ENCODE measurements at places on chromosomes 3 and 15.

GRCh38 chr15:101490408-101490891 lies 943 bp upstream of the PCSK6 start:
- DNase-seq, result no peak

- no peak for DNase-seq
Observed at GRCh38 chr3:184349563-184350470, 11.6 kb downstream of the CLCN2 start.

- no peak for DNase-seq
Observed at GRCh38 chr3:170222647-170223541, 670 bp downstream of the PRKCI start.

GRCh38 chr15:51325167-51325566 lies 13.2 kb downstream of the CYP19A1 start:
- DNase-seq, result no peak

DNA sequence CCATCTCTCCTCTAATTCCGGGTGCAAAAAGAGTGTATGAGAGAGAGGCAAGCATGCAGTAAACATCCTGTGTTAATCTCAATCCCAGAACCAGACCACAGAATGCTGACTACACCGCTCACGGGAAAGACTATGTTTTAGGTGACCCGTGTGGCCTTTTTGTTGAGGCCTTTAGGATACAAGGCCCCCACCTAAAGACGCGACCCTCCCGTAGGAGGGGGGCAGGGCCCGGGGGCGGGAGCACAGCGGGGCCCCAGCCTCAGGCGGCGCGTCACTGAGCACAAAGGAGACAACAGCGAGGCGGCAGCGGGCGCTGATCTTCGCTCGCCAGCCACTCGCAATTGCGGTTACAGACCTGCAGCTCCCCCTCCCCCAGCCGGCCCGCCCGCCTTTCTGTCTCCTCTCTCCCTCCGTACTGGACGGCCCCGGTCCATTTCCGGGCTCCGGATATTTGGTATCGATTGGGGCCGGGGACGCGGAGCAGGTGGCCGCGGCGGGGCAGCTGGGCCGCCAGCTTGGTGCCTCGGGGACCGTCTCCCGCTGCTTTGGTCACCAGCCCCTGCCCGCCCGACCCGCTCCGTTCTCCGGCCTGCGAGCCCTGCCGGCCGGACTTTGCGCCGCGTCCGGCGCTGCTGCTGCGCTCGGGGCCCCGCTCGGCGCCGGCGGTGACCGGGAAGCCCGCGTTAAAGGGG lies at the start of gene CCDC50:
Gene CCDC50 (plus strand): TSS at position 433 of the 692 bp plus-strand sequence. CDS start 281 bp downstream, outside the sequence.
- DNase-seq, result peak; percentile 15

DNA sequence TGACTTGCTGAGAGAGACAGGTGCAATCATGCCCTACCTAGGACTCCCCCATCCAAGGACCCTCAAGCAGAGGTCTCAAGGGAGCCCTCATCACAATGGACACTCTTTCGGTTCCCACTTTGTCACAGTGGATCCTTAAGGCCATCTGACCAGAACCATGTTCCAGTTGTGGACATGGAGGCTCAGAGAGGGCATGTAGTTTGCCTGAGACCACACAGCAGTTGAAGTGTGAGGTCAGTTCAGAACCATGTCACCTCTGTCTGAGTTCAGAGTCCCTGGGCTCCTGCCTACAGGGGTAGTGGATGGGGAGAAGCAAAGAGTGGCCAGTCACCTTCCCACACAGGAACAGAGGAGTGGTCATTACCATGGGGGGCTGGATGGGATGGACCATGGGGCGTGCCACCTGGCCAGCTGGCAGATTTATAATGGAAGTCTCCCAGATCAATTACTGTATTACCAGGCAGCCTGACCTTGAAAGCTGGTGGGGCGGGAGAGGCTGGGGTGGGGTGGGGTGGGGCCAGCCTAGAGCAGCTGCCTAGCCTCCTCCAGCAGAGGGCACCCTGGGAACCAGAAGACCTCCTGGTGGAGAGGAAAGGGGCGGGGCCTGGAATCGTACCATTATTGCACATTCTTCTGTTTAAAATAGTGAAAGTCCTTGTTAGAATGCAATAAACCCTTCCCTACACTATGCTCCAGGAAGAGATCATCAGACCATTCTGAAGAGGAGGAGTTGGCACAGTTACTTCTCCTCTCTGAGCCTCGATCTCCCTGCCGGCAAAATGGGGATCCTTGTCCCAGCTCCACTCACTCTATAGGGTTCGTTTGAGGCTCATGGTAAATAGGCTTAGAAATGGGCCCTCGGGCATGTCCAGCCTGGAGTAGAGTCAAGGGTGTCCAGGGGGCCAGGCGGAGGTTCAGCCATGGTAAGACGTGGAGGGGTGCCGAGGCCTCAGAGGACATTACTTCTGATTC lies 26.9 kb upstream of the LINGO1 start:
- no peak for DNase-seq

- DNase-seq, result no peak
Observed at GRCh38 chr3:41207355-41207754, 8.1 kb downstream of the CTNNB1 start.

DNA sequence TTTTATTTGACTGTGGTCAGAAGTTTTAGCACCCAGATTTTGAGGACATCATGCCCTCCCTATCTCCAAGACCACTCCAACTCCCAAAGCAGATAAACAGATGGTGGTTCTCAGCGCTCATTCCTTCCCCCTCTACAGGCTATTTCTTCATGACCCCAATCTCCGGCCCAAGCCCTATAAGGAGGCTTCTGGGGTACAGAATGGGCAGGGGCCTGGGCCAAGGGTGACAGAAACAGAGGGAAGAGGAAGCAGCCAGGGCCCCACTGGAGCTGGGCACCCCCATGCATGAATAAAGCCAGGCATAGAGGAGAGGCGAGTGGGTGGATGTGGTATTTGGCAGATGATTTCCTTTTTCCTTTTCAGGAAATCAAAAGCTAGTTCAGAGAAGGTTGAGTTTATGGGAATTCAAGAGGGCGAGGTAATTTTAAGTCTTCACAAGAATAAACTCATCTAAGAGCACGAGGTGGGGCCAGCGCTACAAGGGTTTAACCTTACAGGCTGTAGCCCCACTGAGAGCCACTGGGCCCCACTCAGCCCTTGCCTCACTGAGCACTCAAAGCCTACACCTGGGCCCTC lies 104.8 kb upstream of the HERC1 start:
- no peak for DNase-seq

DNA sequence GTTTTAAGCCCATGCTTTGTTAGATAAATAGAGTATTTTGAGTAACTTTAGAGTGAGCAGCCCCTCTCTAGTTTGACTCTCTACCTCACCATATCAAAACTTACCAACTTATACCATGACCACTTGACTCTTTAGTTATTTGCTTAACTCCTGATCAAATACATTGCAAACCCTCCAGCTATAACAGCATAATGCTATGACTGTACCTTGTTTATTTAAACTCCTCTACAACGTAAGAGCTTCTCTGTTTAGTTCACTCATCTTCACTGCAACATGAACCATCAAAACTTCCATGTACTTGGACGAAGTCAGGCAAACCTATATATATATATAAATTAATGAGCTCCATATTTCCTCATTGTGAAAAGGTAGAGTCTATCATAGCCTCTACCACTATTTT lies 218.2 kb downstream of the DPH6 start:
- DNase-seq, result no peak

GRCh38 chr3:129187857-129188256 lies 4.2 kb upstream of the CNBP start:
- DNase-seq, result no peak

- no peak for DNase-seq
Observed at GRCh38 chr3:23752126-23752525, 53.6 kb upstream of the UBE2E1 start.

DNA sequence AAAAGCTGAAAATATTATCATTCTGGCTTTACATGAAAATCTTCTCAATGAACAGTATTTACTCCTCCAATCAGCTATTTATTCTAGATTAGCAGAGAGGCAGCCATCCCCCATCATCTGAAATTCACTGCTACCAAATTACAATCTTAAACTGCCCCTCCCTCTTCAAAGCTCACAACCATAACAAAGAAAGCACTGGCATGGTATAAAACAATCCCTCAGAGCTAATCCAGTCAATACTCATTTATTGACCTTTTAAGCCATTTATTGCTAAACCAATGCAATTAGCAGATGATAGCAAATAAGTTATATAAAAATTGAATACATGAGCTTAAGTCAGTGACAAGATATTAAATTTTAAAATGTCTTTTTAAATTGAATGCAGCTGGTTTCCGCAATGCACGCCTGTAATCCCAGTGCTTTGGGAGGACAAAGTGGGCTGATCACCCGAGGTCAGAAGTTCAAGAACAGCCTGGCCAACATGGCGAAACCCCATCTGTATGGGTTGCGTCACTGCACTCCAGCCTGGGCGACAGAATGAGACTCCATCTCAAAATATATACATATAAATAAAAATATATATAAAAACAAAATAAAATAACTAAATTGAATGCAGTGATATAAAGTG lies 12.1 kb downstream of the SLC4A7 start:
- DNase-seq, result no peak

GRCh38 chr3:61518590-61518989 lies 42.8 kb upstream of the PTPRG start:
- DNase-seq, result no peak

DNA sequence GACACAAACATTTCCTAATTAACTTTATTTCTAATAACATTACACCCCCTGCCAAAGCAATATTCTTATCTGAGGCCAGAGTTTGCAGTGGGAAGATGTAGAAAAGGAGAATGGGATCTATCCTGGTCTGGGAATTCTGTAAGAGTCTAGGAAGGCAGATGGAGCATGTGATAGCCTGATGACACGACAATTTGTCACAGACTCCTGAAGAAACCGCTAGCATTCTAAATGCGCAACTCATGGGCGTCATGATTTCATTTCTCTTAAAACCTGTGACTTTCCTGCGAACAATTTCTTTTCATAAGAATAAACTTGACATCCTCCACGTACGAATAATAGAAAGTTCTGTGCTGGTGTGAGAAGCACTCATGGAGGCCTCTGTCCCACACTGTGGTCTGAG lies 72.9 kb upstream of the ATP10A start:
- no peak for DNase-seq

DNA sequence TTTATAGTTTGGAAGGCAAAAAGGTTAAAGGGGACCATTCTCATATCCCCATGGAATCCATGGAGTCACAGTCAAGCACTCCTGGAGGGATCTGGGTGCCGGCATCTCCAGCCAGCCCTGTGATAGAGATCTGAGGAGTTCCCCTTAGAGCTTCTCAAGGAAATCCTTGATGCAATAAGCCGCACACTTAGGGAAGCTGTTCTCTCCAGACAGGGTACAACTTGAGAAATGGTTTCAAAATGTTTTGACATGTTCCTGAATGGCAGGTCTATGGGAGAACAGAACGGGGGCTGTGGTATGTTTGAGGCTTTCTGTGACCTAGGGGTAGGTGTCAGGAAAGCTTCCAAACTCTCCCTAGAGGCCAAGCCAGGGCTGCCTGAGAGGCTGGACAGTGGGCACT lies 292.9 kb downstream of the TLE3 start:
- DNase-seq, result no peak

DNA sequence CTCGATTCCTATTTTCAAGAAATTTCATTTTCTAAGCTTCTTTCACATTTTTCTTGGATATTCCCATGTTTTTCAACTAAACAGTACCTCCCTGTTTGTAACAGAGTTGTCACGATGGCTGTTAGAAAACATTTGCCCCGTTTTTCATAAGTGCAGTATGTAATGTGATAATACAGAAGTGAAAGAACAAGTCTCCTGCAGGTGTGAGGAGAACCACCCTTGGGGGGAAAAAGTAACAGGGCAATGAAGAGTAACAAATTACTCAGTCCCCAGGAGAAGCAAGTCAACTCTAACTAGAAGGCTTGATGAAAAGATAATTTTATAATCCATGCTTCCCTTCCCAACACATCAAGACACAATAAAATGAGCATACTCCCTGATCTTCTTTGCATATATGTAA lies 493.3 kb downstream of the FOXP1 start:
- no peak for DNase-seq

- no peak for DNase-seq
Observed at GRCh38 chr15:34755419-34755773, 598 bp upstream of the GJD2 start.

GRCh38 chr15:59523702-59524101 lies 85.7 kb downstream of the FAM81A start:
- DNase-seq, result no peak

- DNase-seq, result no peak
Observed at GRCh38 chr3:99242271-99242670, 340.8 kb upstream of the DCBLD2 start.

DNA sequence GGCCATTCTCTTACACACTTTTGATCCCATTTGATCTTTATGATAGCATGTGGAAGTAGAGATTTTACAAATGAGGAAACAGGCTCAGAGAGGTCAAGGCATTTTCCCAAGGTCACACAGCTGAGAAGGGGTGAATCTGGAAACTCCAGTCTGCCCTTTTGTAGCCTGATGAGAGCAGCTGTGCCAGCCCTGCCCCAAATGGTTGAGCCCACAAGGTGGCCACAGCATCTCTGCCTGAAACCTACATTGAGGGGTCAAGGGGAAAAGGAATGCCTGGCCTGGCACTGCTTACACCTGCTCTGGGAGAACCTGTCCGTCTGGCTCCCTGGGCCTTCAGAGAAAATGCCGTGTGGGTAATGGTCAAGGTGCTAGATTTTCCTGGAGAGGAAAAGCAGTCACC lies 200.2 kb upstream of the LINGO1 start:
- DNase-seq, result no peak

DNA sequence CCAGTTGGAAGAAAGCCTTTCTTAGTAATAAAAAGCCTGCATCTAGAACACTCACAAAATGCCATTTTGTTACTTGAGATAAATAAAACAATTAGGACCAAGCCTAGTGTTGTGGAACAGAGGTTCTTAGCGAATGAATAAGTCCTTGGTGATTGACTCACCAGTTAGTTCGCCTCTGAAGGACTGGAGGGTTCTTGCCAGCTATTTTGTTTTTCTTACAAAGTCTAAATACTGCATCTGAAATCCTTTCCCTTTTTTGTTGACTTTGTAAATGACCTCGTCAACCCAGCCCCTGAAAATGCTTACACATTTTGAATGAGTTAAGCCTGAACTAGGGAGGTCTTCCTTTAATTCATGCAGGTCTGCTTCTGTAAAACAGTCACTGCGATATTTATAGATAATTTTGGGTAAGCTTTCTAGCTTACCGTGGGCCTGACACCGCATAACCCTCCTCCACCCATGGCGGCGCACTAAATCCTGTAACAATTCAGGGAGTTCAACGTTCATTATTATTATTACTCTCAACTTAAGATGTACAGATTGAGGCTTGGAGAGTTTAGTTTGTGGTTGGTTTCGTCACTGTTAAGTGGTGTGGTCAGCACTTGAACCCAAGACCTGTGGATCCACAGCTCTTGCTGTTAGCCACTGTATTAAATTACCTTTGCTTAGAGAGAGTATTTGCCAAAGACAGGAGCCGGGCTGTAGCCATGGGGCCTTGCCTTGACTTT lies 45.0 kb upstream of the SACM1L start:
- no peak for DNase-seq
